ENCODE measurements at places on chromosomes 12 and 14.

DNA sequence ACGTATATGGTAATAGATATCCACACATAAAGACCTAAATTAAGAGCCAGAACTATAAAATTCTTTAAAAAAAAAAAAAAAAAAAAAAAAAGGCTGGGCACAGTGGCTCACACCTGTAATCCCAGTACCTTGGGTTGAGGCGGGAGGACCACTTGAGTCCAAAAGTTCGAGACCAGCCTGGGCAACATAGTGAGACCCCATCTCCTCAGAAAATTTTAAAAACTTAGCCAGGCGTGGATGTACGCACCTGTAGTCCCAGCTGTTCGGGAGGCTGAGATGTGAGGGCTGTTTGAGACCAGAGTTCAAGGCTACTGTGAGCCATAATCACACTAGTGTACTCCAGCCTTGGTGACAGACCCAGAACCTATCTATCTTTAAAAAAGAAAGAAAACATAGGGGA lies 4.3 kb downstream of the BTBD7 start:
- DNase-seq = no peak

DNA sequence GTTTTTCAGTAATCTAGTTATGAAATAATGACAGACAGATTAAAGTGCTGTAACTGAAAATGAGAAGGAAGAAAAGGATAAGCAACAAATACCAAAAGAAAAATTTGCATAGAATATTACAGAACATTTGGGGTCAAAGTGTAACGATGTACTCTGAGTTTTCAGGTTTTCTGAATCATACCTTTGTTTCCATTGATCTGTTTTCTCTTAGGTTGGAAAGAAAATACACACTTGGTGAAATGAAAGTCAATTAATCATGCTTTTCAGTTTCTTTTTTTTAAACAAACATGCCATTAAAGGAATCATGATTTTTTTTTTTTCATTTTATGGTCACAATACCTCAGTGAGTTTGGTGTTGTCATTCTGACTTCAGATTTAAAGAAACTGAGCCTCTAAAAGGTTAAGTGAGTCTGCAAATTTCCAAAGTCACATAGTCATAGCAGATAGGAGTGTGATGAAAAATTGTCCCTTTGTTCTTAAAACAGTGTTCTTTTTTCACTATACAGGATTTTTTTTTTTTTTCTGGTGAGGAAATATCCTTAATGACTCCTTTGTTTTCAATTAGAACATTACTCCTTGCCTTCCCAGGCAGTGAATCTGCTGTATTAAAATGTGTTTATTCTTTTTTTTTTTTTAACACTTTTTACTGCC lies 35.9 kb upstream of the PZP start:
- no peak for DNase-seq

GRCh38 chr12:112285600-112286401 lies 96.4 kb downstream of the HECTD4 start:
- no peak for DNase-seq

GRCh38 chr12:87086118-87086891 lies 830.1 kb upstream of the MGAT4C start:
- no peak for DNase-seq

GRCh38 chr12:28550757-28551704 lies 360.8 kb downstream of the CCDC91 start:
- DNase-seq = no peak

DNA sequence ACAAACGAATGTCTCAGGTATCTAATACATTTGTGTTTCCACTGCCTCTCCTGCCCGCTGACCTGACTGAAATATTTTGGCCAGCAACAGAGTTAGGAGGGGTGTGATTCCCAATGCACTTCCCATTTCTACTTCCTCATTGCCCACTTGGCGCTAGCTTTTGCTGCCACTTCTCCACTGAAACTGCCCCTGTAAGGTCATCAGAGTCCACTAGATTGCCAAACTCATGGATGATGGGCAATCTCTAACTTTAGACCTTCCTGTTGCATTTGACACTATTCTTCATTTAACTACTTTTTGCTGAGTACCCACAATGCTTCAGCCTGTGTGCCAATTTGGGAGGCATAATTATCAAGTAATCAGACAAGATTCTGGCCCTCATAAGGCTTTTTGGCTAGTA lies 40.8 kb downstream of the GPR65 start:
- DNase-seq = no peak

GRCh38 chr12:45458854-45459807 lies 243.2 kb downstream of the ANO6 start:
- DNase-seq = no peak

- DNase-seq = no peak
Observed at GRCh38 chr12:46569826-46570439, 197.4 kb upstream of the SLC38A2 start.

GRCh38 chr12:131869871-131870418 lies 24.5 kb upstream of the ULK1 start:
- DNase-seq = no peak

DNA sequence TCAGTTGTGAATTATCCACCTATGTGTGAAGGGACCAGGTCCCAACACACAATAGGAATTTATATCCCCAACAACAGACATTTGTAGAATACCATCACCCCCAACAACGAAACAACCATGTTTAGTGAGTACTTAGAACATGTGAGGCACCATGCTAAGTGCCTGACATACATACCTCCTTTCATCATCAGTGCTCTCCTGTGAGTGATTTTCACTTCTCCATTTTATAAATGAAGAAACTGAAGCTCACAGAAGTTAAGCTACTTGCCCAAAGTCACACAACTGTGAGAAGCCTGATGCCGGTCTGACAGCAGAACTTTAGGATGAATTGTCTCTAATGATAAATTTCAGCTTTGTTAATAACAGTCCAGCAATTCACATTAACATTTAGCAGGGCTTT lies 35.4 kb downstream of the SPTB start:
- DNase-seq = no peak

GRCh38 chr12:51322452-51322851 lies 1.5 kb downstream of the BIN2 start:
- peak; percentile 31 for DNase-seq

DNA sequence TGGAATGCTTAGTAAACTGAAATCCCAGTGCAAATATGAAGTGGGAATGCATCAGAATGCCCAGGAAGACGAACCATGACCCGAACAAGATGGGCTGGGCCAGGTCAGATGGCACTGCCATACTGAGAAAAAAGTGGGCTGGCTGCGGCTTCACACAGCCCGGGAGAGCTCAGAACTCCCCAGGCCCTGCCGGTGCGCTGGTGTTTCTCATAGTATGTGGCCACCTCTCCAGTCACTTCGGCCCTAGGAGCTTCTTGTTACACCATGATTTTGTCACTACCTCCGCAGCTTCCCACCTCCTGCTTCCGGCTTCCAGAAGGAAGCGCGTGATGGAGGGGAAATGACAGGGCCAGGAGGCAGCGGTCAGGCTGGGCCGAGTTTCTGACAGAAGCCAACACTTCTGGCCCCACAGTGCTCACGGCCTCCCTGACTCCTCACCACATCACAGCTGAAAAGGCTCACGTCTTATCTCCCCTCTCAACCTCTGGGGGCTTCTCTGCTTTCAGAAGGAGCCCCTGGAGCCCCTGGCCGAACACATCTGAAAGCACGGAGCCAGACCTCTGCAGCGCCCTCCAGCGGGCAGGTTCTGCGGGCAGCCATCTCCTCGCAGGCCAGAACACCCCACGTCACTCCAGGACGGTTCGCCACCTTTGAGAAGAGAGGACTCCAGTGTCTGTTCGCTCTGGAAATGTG lies 30.7 kb downstream of the DAD1 start:
- peak; percentile 80 for DNase-seq

GRCh38 chr12:59548930-59549329 lies 46.9 kb upstream of the SLC16A7 start:
- peak; percentile 14 for DNase-seq

- no peak for DNase-seq
Observed at GRCh38 chr12:132719141-132719953, 8.7 kb downstream of the PGAM5 start.

- DNase-seq = peak; percentile 41
Observed at GRCh38 chr12:47838286-47838931, 18.7 kb upstream of the HDAC7 start.

DNA sequence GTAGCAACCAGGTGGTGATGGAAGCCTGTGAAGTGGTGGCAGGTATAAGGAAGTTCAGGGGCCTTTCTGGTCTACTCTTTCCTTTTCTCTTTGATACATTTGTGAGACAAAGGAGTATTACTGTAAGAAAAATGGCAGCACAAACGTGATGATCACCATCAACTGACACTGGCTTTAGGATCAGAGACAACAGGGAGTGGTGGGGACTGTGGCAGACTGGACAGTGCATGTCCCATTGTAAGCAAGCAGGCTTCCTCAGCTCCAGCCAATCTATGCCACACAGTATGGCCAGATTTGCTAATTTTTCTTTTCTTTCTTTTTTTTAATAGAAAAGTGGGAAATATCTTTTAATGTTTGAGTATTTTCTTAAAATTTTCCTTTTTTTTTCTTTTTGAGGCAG lies 19.0 kb upstream of the IFT81 start:
- no peak for DNase-seq

DNA sequence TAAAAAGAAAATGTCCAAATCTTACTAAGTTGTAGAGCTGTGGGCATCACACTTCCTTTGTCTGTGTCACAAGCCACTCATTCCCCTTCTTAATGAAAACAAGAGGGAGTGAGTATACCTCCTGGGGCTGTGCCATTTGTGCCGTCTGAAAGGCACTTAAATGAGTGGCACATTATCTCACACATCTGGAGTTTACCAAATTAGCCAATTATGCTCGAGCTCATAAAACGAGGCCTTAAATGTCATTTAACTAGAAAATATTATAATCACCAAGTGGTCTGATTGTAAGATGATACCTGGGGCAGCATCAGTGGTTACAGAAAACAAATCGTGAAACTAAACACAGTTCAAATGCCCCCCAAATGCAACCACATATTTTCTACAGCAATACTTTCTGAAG lies 146.1 kb downstream of the PAX9 start:
- DNase-seq = no peak

GRCh38 chr12:109770104-109770860 lies 56.7 kb downstream of the FAM222A start:
- no peak for DNase-seq

GRCh38 chr12:109715310-109716091 lies 1.9 kb downstream of the FAM222A start:
- no peak for DNase-seq

- no peak for DNase-seq
Observed at GRCh38 chr14:104924421-104925213, at the start of gene PLD4. Gene PLD4, plus strand, starts transcription at chr14:104924879. Its CDS starts 2,262 bp downstream, at chr14:104927141.

DNA sequence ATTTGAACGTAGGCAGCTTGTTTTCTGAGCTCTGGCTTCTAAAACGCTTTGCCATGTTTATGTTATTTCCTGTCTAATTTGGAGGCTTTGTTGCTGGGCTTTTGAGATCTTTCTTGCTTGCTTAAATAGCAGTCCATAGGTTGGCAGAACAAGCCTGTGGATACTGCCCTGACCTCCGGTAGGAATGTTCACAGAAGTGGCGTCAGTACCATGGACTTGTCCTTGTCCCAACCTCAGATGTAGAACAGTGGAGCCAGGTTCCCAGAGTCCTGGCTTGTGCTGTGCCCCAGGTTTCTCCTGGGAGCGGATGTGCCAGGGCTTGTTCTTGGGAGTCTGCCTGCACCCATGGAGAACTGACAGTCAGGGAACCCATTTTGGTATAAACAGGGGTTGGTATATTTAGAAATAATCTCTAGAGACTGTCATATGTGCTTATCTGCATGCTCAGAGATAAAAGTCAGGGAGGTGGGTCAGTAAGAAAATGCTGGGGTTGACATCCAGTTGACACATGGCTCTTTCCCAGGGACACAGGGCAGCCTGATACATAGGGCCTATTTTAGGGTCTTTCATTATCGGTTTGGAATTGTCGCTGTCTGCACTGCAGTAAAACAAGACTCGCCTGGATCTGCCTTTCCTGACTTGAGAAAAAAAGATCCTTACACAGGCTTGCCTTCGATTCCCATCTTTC lies 22.9 kb downstream of the CACNA1C start:
- no peak for DNase-seq

- no peak for DNase-seq
Observed at GRCh38 chr12:75862692-75863471, 168.7 kb downstream of the PHLDA1 start.

- no peak for DNase-seq
Observed at GRCh38 chr12:62841846-62842245, 93.1 kb downstream of the PPM1H start.

DNA sequence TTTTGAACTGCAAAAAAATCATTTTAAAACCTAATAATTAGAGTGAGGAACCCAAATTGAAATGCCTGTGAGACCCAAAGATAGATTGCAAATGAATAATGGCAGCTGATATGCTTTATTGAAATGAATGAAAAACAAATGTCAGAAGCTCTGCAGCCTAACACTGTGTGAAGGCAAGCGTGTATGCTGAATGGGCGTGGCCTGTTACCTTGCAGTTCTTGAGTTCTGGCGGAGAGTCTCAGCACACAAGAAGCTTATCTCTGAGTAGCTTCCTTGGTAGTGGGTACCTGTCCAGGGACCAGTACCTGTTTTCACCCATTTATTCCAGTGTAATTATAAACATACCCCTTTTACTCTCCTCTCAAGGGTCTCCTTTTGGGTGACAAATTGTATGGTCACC lies 341.2 kb downstream of the NPAS3 start:
- no peak for DNase-seq

GRCh38 chr12:119868992-119869391 lies 8.1 kb downstream of the CIT start:
- no peak for DNase-seq

DNA sequence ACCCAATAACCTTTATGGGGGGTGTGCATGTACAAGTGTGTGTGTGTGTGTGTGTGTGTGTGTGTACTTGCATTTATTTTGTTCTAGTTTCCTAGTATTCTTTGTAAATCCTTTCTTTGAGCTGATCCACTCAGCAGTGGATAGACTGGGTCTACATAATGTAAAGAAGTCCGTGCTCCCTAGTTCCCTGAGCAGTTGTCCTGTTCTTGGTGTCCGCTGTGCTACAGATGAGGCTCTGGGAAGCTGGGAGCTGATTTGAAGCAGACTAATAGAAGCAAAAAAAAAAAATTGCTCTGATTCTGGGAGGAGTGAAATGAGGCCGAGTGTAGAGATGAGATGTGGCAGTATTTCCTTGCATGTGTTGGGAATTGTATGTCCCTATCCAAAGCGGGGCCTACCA lies 150.4 kb upstream of the WSCD2 start:
- DNase-seq = no peak

GRCh38 chr14:106505366-106505765 lies 979.0 kb downstream of the TMEM121 start:
- no peak for DNase-seq

- DNase-seq = no peak
Observed at GRCh38 chr14:102998393-102998792, 59.0 kb downstream of the CDC42BPB start.

GRCh38 chr14:88848571-88848970 lies 24.1 kb downstream of the TTC8 start:
- no peak for DNase-seq

- no peak for DNase-seq
Observed at GRCh38 chr12:101173197-101173749, 36.8 kb downstream of the SLC5A8 start.

GRCh38 chr12:131620520-131620919 lies 90.4 kb upstream of the SFSWAP start:
- no peak for DNase-seq

DNA sequence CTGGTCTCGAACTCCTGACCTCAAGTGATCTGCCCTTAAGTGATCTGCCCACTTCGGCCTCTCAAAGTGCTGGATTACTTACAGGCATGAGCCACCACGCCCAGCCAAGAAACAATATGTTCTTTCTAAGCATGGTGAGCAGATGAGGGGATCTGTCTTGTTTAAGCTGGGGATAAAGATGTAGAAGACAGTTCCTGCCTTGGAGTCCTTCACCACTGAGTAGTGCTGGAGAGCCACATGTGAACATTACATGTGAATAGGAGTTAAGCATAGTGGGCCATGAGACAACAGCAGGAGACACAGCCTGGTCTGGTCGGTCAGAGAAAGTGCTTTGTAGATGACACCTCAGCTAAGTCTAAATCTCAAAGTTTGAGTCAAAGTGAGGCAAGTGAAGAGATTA lies 26.0 kb downstream of the TMBIM6 start:
- DNase-seq = no peak
